CD8-positive, alpha-beta T cell (primary cell): ENCODE measurements at places on chromosomes 5 and 9.

GRCh38 chr5:74206579-74207550, 433.7 kb downstream of the ENC1 start:
- DNase-seq = no peak

DNA sequence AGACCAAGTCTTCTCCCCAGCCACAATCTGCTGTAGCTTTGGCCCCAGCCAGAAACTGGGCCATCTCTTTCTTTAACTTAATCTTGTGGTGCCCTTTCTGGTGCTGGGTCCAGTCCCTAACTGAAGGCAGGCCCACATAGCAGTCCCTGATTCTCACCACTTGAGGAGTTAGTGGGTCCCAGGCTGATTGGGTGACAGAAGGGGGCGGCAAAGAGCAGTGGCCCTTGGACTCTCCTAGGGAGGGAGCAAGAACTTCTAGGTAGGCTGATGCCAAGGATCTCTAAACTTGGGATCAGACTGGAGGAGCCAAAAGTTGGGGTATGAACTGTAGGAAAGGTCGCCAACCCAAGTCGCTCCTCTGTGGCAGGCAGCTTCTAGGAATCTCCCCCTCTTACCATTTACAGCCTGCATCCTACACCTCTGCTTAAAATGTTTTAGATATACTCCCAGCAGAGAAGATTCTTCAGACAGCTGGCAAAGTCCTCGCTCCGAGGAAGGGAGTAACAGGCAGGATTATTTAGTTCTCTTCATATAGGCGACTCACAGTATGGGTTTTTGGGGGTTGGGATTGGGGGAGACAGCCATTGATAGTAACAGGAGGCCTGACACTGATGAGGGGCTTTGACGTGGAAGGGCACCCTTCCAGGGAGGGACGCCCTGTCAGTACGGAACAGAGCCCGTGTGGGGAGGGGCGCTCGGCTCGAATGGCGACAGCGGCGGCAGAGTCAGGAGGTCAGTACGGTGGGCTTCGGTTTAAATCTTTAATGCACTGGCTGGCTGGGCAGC, 2.0 kb upstream of the CCL27 start:
- DNase-seq = peak; percentile 81

DNA sequence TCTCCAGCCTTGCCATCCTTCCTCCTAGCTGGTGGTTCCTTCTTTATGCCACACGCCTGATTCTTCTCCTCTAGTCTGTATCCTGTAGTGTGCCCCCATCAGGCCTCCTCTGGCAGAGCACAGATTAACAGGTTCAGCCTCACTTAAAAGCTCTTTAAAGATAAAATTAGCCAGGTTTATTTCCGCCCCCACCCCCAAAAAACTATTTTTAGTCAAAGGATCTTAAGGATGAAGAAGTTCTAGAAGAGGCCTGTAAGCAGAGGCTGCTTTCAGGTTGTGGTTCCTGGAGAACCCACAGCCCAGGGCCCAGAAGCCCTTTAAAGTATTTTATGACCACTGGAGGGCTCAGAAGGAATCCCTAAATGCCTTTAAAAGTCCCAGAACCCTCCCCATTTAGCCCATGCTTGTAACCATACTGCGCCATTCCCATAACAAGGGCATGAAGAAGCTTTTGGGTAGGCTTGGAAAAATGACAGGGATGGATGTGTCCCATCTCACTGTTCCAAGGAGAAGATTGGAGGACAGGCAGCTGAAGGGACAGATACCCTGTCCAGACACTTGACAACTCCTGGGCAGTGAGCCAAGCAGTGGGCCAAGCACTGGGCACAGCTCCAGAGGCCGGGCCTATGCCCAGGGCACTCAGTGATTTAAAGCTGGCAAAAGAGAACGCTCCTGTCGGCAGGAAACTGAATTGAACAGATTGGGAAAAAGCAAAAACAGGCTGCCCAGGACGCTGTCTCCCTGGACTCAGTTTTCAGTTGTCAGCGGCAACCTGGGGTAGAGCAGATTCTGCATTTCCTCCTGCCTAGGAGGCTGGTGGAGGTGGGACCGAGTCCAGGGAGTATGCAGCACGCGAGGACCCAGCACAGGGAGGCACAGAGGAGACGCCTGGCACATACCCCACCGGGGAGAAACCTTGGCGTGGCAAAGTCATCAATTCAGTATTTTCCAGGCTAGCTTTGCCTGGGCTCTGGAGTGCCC, 106.3 kb upstream of the SSBP2 start:
- no peak for DNase-seq

- DNase-seq = no peak
Observed at GRCh38 chr9:18396102-18396728, 77.7 kb upstream of the ADAMTSL1 start.

DNA sequence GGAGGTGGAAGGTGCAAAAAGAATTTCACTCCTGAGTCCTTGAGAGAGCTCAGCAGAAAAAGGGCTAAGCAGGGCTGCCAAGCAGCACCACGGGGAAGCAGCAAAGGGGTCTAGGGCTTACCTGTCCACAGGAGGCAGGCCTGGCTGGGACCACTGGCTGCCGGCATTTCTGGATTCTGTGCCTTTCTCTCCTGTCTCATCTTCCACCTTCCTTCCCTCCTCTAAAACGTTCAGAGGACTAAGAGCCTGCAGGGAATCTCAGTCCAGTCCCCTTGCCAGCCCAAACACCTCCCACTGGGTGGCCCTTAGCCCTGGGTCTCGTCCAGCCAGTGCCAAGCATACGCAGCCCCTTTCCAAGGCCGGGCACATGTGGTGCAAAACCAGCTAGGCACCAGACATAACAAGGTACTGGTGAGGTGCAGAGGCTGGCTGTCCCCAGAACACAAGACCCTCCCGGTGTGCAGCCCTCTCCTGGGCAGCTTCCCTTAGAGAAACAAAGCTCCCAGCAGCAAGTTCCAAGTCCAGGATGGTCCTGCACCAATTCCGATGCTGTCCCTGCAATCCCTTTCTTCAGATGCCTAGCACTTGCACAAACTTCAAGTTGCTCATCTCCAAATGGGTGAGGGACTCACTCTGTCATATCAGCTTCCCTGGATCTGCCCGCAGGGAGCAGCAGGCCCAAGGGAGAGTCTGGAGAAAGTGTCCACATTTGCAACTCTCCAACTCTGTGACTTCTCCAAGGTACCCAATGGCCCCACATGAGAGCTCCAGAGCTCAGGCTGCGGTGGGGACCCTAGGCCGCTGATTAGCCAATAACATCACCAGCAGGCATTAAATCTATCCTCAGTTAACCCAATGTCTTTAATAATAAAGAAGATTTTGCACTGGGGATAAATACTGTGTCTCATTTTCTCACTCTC, 126.3 kb downstream of the C5orf15 start:
- no peak for DNase-seq

- DNase-seq = no peak
Observed at GRCh38 chr9:35754264-35754663, at the start of gene MSMP. Gene MSMP (minus strand): TSS chr9:35754276. CDS start chr9:35754129, 147 bp downstream.

GRCh38 chr9:73667749-73668148, 516.1 kb downstream of the ANXA1 start:
- no peak for DNase-seq

- no peak for DNase-seq
Observed at GRCh38 chr5:143509758-143510221, 106.3 kb upstream of the NR3C1 start.

- no peak for DNase-seq
Observed at GRCh38 chr5:135308752-135309151, 90.3 kb downstream of the MACROH2A1 start.

- no peak for DNase-seq
Observed at GRCh38 chr5:30561771-30562170, 631.7 kb upstream of the CDH6 start.

- DNase-seq = no peak
Observed at GRCh38 chr5:54669285-54669684, 151.7 kb downstream of the SNX18 start.

- no peak for DNase-seq
Observed at GRCh38 chr5:1800472-1801221, 560 bp upstream of the NDUFS6 start.

GRCh38 chr5:169151051-169151805, 149.7 kb downstream of the SLIT3 start:
- DNase-seq = no peak

GRCh38 chr9:137313956-137314560, 12.0 kb upstream of the NRARP start:
- DNase-seq = no peak

DNA sequence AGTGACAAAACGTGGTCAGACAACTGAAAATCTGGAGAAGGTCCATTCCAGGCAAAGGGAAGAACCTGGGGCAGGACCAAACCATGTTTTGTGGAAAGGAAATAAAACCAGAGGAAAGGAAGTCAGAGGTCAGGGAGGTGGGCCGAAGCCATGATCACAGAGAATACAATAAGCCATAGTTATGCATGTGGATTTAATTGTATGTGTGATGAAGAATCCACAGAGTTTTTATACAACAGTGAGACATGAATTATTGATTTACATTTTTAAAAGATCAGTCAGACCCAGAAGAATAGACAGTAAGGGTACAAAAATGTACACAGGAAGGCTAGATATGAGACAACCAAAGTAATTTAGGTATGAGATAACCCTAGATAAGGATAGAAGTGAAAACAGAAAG, 20.8 kb downstream of the TTC33 start:
- DNase-seq = no peak

GRCh38 chr9:13009871-13010270, 235.1 kb downstream of the LURAP1L start:
- DNase-seq = no peak
